ENCODE measurements at places on chromosomes 11 and 22.

DNA sequence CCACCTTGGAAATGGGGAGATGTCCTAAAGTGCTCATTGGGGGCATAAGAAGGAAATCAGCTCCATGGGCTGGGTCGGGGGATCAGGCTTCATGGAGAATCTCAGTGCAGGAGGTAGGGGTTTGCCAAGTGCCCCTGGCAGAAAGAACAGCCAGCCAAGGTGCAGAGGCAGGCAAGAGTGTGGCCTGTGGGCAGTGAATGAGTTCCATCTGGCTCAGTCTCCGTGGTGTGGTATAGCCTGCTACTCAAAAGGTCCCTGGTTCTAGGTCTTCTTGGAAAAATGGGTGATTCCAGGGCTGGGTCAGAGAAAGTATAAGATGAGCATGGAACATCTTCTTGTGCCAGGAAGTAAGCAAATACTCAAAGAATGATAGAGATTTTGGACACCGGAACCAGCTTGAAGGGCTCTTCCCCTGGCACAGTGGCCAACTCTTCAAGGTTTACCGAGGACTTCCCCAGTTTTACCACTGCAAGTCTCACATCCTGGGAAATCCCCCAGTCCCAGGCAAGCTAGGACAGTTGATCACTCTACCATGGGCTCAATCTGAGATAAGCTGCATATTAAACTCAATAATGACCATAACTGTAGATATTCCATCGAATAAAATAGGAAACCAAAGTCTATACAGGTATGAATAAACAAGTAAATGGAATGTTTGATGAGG lies 10.6 kb upstream of the ARAP1 start:
- no peak for DNase-seq

DNA sequence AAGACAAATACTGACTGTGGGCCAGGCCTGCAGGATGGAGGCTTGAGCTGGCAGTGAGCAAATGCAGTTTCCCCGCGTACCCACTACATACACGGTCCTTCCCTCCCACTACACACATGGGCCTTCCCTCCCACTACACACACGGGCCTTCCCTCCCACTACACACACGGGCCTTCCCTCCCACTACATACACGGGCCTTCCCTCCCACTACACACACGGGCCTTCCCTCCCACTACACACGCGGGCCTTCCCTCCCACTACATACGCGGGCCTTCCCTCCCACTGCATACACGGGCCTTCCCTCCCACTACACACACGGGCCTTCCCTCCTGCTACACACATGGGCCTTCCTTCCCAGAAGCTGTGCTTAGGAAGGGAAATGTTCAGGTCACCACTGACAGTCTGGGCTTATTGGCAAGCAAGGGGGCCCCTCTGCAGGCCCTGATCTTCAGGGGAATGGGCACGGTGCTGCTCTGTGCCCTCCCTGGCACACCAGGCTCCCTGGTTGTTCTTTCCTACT lies 10.8 kb downstream of the DNAL4 start:
- no peak for DNase-seq

- no peak for DNase-seq
Measured at GRCh38 chr11:23585416-23586104, 725.3 kb upstream of the CCDC179 start.

DNA sequence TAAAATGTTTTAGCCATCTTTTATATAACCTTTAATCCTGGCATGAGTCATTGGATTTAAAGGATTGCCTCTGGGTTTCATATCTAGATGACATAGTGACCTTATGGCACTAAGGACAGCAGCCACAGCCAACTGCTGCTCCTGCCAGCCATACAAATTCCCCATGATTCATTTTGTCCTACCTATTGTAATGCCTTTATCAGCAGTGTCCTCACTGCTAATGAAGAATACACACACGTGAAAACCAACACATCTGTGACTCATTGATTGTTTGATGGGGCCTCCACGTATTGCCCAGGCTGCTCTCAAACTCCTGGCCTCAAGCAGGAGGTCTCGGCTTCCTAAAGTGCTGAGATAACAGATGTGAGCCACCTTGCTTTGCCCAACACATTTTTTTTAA lies 1.8 kb downstream of the LDHAL6A start:
- DNase-seq: no peak

- DNase-seq: no peak
Measured at GRCh38 chr11:77201991-77202841, 74.2 kb downstream of the MYO7A start.
